ENCODE measurements at places on chromosomes 6 and 20. TPM values are rescaled to one million over a fixed set of nuclear protein-coding genes. Genes with fewer than 3 reads are reported as not detected.

DNA sequence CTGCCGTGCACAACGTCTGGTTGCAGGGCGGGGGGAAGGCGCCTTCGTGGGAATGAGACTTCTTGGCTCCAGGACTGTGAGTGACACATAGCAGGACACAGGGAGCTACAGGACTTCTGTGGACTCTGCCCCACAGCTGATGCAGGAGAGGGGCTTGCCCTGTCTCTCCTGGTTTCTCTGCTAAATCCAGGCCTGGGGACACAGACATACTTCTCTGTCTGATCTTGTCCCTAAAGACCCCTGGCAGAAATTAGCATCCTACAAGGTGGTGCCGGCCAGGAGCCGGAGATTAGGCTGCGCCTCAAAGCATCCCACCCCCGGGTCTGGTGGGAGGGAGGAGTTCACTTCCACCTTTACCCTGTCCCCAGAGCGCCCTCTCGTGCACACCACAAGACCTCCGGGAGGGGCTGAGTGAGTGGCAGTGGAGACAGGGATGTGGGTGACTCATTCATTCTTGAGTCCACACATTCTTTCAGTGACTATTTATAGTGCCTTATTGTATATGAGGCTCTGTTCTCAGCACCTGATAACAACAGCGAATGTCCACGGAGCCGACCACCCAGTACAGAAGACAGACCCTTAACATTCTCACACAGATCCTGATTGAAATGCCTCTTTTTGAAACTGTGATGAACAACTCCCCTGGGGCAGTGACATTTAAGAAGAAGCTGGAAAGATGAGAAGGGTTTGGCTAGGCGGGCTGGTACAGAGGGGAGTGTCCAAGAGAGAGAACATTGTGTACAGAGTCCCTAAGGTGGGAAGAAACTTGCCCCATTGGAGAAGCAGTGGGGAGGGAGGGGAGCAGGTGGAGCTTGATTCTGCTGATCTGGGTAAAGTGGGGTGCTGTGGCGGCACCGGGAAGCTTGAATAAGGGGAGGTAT lies 39.0 kb downstream of the GMPR start:
- DNase-seq = peak; percentile 37

GRCh38 chr6:39344821-39345280 lies 22.3 kb upstream of the KCNK16 start:
- DNase-seq = no peak

SMIM28 gene
- total RNA-seq = not detected

- no peak for DNase-seq
Observed at GRCh38 chr6:134041093-134041492, 11.3 kb downstream of the SLC2A12 start.

GRCh38 chr6:41037107-41037900 lies 1.7 kb downstream of the UNC5CL start:
- DNase-seq = no peak

DNA sequence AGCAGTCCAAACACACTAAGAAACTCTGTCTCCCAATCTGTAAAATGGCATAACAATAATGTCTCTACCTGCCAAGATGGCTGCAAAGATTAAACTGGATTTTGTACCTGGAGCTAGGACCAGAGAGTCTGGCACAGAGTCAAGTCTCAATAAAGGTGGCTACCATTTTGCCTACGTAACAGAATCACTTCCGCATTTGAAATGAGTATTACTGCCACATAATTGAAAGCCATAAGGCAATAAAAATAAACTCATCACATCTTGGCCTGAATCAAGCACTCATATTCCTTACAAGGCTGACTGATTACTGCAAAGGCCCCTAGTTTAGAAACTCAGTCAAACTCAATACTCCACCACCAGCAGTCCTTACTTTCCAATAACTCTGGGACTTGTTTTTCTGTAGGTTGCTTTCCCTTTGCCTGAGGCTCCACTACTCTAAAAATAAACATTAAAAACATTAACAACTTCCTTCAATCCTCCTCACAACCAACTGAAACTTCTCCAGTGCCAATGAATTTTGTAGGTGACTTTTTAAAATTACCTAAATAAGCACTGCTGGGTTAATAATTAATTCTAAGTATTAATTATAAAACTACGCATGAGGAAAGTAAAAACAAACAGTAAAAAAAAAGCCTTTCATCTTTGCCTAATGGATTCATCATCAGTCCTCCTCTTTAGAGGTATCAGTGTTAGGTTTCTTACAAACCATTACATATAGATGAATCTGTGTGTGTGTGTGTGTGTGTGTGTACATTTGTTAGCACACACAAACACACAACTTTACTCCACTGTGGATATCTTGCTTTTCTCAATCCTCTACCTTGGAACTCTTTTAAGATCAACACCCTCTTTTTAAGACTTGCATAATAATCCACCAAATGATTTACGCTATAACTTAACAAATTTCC lies 3.7 kb downstream of the KIF16B start:
- no peak for DNase-seq

GRCh38 chr6:36544228-36544627 lies 3.1 kb downstream of the STK38 start:
- DNase-seq = peak; percentile 73

Measured in skin of body (tissue), 3 donors.